ENCODE measurements at places on chromosomes 12 and 14.

- H3K4me1 ChIP-seq: no peaks in the 10 kb centered on the region
- DNase-seq: no peak
- H3K27me3 ChIP-seq: no peaks in the 10 kb centered on the region
- no peak overlapping the region for H3K4me3 ChIP-seq
- no peaks in the 10 kb centered on the region for H3K36me3 ChIP-seq
These were observed 137.9 kb downstream of the TTC8 start for GRCh38 chr14:88962356-88962755.

GRCh38 chr14:103343164-103343879 lies 9.3 kb downstream of the EIF5 start:
- no peak overlapping the region for H3K27ac ChIP-seq
- no peak overlapping the region for H3K4me3 ChIP-seq

DNA sequence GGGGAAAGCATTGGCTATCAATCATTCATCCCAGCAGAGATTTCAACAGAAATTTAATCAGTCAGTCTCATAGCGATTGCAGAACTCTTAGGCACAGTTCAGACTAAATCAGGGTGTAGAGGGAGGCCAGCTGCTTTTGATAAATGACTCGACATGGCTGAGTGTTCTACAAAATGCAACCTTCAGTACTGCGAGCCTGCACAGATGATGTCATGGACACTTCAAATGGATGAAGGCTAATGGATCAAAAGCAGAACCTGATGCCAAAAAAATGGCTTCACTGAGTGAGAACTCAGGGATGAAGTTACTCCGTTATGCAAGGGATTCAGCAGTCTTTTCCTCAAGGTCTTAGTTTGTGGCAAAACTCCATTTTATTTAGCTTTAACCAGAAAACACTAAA lies 167.3 kb downstream of the DACT1 start:
- no peaks in the 10 kb centered on the region for H3K36me3 ChIP-seq
- H3K27me3 ChIP-seq: no peaks in the 10 kb centered on the region
- DNase-seq: no peak
- no peaks in the 10 kb centered on the region for H3K4me1 ChIP-seq

DNA sequence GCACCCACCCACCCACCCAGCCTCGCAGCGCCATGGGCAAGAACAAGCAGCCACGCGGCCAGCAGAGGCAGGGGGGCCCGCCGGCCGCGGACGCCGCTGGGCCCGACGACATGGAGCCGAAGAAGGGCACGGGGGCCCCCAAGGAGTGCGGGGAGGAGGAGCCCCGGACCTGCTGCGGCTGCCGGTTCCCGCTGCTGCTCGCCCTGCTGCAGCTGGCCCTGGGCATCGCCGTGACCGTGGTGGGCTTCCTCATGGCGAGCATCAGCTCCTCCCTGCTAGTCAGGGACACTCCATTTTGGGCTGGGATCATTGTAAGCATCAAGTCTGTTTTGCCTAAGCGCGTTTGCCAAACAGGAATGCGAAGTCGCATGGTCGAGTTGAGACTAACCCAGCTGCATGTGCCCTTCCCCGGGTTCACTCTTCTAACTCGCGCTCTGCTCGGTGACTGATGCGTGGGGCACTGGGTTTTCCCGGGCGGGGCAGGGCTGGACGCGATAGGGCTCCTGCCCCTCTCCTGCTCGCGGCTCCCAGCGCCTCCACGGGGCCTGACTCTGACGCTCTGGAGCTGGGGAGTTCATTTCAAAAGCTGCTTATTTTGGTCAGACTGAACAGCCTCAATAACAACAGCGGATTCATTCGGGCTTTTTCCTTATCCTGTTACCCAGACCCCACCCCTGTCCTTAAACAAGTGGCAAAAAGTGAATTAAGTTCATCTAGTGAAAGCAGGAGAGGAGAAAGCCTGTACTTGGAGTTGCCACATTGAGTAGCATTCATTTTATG lies 458 bp downstream of the SSPN start:
- peak overlapping the region; percentile 83 for H3K27ac ChIP-seq
- H3K4me1 ChIP-seq: no peaks in the 10 kb centered on the region
- DNase-seq: peak; percentile 62

- no peak overlapping the region for H3K27ac ChIP-seq
- H3K36me3 ChIP-seq: no peaks in the 10 kb centered on the region
- no peaks in the 10 kb centered on the region for H3K27me3 ChIP-seq
- no peaks in the 10 kb centered on the region for H3K4me1 ChIP-seq
- H3K4me3 ChIP-seq: no peak overlapping the region
These were observed 82.0 kb downstream of the CATSPERB start for GRCh38 chr14:91649930-91650329.

Data from transverse colon (tissue), 4 donors.